ENCODE measurements at places on chromosomes 5 and 9.

GRCh38 chr9:100322954-100323536 lies 29.7 kb downstream of the TEX10 start:
- peak; percentile 40 for DNase-seq

- no peak for DNase-seq
These were observed 10.0 kb downstream of the MARCHF11 start for GRCh38 chr5:16169550-16169949.

DNA sequence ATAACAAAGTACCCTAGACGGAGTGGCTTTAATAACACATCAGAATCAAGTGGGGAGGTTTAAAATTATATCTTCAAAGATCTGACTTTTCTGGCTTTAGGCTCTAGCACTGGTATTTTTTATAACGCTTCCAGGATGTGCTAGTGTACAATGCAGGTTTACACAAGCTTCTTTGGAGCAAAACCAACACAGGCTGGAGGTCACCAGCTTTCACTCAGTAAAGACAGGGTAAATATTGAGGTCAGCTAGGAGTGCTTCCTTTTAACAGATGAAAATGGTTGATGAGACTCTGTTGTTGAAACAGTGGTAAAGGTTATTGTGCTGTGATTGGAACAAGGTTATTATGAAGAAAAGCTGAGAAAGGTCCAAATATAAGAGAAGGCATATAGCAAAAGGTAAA lies 414.2 kb downstream of the TAF11L14 start:
- no peak for DNase-seq

- DNase-seq = peak; percentile 37
These were observed 23.3 kb upstream of the COL5A1 start for GRCh38 chr9:134618163-134618832.

DNA sequence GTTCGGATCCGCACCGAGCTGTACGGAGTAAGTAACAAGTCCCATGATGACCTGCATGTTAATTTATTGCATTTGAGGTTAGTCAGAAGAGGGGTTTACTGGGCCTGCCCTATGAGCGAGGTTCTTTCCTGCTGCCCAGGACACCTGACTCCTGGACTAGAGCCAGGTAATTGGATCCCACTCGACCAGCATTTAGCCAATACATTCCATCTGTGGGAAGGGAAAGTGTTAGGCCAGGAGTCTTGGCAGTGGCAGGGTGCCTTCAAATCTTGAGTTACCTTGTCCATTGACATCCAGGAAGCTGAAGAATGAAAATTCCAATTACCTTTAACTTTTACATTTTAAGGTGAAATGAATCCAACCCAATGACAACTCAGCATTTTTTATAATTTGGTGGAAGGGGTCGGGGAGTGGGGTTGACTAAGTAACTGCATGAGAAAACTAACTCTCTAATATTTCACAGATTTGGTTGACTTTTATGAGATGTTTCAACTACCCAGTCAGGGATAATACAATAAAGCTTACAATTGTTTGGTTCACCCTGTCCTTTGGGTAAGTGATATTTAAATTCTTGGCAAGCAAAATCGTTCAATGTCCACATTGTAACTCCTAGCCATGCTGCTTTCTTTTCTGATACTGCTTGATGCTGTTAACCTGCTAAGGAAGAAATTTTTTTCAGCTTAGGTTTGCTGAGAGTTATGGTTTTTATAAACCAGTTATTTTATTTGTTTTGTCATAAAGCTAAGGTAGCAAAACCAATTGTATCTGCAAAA lies 111.6 kb upstream of the IQGAP2 start:
- no peak for DNase-seq

GRCh38 chr9:27329291-27329690 lies 32.3 kb upstream of the EQTN start:
- DNase-seq = no peak

GRCh38 chr9:82128011-82128696 lies 139.6 kb downstream of the SPATA31D1 start:
- no peak for DNase-seq

- DNase-seq = no peak
These were observed 5.2 kb upstream of the RAPGEF6 start for GRCh38 chr5:131640043-131640856.

GRCh38 chr5:95020345-95020744 lies 264.5 kb downstream of the MCTP1 start:
- DNase-seq = no peak

GRCh38 chr5:154214371-154215106 lies 24.0 kb downstream of the GALNT10 start:
- DNase-seq = no peak

DNA sequence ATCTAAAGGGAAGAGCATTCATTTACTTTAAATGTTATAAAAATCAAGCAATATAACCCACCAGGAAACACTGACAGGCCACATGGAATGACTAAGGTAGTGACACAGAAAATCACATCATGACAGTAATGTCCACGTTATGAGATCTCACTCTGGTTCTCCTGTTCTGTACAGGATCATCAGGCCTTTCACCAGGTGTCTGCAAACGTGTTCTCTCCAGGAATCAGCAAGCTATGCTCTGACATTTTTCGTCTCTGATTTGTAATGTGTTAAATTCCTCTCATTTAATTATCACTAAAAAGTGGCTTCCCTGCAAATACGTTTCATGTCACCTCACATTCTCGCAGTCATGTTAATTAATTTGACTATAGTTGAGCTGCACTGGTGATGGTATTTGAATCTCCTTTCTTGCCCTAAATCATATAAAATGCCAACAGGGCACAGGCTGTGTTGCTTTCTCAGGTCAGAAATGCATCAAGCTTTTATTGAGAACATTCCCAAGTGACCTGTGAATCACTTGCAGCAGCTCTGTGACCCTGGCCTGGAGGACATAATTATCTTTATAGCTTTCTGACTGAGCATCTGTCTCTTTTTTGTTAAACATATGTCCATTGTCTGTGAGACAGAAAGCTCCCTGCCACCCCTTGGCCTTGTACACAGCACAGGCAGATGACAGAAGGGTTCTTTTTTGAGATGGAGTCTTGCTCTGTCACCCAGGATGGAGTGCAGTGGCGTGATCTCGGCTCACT lies 196.2 kb downstream of the DIRAS2 start:
- no peak for DNase-seq

DNA sequence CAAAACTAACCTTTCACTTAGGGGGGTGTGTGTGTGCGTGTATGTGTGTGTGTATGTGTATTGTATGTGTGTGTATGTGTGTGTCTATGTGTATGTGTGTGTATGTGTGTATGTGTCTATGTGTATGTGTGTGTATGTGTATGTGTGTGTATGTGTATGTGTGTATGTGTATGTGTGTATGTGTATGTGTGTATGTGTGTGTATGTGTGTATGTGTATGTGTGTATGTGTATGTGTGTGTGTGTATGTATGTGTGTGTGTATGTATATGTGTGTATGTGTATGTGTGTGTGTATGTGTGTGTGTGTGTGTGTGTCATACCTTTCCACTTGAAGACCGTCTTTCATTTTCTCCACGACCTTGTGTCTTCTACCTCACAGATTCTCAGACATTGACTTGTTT lies 20.8 kb upstream of the FLT4 start:
- DNase-seq = peak; percentile 16

DNA sequence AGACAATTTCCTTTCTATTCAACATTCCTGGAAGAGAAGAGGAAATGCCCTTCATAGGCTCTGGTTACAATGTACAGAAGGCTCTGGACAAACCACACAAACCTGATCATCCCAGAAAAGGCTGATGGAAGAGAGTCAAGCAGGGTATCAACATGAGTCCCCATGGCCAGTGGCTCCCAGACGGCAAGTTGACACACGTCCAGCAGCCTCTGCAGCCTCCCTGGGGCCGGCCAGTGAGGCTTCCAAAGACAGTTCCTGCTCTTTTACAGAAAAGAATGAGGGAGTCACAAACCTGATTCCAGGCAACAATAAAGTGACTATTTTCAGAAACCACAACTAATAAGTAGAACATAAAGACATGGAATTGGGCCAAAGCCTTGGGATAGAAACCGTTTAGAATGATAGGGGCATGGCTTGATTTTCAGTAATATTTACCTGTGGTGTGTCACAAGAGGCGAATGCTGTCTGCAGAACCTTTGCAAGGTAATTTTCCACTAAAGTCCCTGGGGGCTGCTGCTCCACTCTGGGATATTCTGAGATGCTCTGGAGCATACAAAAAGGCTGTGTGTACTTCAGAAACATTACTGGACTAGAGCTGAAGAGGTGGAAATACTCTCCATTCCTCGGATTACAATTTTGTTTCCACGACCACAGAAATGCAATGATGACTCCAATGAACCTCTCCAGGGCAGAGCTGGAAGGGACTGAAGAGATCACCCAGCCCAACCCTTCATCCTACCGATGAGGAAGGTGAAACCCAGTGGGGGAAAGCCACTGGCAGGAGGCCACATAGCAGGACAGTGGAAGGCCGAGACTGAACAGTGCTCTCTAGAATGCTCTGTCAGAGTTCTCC lies 10.4 kb downstream of the MED27 start:
- peak; percentile 8 for DNase-seq

GRCh38 chr9:83680233-83680632 lies 27.5 kb downstream of the UBQLN1 start:
- DNase-seq = no peak

DNA sequence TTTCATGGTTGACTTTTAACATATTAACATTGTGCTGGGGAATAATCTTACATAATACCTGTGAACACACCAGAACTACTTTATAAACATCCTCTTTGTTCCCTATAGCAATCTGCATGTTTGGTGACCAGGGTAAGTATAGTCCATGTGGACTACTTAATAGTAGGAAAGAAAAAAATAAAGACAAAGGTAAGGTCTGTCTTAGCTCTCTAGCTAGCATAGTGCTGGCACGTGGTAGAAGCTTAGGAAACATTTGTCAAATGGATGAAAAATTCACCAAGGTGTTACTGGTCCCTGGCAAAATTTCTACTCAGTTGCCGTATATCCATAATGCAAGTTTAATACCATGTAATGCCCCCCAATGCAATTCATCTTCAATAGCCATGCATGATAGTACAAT lies 78.6 kb upstream of the ABCA1 start:
- DNase-seq = no peak

- DNase-seq = no peak
These were observed 187.7 kb downstream of the CDK5RAP2 start for GRCh38 chr9:120392245-120392644.

DNA sequence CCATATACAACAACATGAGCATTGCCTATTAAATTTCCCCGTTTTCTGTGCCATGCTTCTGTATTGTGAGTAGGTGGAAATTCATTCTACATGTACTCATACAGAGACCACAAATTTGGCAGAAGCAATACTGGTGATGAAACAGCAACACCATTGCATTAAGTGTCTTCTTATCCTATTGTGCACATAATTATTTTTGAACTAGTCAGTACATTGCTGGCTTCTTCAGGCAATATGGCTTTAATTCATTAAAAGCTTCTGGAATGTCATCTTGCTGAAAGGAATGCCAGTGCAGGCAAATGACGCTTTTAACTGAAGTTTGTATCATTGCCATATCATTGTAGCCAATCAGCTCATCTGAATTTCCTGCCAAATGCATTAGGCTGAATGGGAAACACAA lies 82.6 kb downstream of the KIAA1958 start:
- no peak for DNase-seq

DNA sequence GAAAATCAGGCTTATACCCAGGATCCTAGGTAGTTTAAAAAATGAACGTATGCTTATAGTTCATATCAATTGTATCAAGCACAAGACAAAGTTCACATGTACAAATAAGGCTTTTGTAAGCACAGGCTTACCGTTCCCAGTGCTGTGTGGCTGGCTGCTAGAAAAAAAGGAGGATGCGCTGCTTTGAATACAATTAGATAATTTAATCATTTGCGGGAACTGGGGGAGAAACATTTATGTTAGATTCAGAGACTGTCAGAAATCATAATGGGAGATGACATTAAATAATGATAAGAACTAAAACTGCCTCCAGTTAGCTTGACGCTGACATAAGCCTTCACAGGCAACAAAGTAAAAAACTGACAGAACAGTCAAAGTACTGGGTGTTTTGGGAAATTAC lies 93.2 kb downstream of the FNBP1 start:
- no peak for DNase-seq

DNA sequence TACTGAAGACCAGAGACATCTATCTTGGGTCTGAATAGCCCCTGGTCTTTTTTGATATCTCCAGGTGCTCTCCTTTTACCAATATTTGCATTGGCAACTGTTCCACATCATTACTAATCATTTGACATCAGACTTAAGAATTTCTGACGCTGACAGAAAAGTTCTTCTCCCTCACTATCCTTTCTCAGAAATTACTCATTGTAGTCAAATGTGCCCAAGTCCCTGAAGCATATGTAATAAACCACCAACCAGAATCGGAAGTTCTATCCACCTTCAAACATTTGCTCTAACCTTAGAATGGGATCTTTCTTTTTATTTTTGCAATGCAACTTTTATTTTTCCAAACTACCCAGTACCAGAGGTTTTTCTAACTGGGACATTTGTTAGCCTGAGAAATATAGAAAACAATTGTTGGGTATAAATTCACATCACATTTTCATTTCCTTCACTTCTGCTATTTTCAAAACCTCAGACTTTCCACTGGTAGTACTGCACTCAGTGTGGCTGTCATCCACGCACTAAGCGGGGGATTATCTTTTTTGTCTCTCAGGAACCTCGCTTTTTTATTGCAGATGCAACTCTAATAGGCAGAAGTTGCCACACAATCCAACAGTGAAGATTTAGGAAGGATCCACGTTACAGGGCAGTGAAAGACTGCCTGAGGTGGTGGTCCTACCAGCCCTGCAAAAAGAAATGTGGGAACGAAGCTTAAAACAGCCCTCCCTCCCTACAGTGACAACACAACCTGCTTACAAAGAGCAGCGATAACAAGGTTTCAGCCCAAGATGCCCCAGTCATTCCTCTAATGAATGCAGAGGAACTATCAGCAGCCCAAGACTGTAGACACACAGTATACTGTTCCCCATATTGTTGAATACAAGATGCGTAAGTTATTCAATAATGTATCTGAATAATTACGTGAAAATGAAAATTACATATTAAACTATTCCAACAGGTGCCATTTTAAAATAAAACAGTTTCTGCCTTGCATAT lies 201.2 kb downstream of the EBF1 start:
- no peak for DNase-seq

- no peak for DNase-seq
These were observed 16.1 kb upstream of the AHRR start for GRCh38 chr5:305459-305858.

DNA sequence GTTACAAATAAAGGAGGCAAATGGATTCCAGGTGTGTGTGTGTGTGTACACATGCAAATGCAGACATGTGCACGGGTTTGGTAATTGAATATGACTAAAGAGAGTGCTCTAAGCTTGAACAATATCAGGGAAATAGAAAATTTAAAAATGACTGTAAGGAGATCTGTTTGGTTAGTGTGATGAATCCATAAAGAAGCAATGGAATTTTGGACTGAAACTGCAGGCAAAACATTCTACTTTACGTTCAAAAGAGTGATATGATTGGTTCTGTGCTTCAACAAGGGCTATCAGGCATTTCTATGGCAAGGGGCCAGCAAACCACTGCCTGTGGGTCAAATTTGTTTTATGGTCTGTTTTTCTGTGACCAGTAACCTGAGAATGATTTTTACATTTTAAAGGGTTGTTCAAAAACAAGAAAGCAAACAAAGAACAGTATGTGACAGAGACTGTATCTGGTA lies 332.8 kb upstream of the KLF9 start:
- DNase-seq = no peak

GRCh38 chr5:53678981-53679660 lies 118.7 kb downstream of the NDUFS4 start:
- DNase-seq = no peak

GRCh38 chr5:65073250-65073661 lies 304.5 kb downstream of the CWC27 start:
- no peak for DNase-seq

All from SJSA1 (cell line).